Mucosa of descending colon (tissue), 3 donors: ENCODE measurements at places on chromosomes 5 and 9. TPM values are rescaled to one million over a fixed set of nuclear protein-coding genes. Genes with fewer than 3 reads are reported as not detected.

The COL5A1 gene
- total RNA-seq = 62.3 TPM

The OR1J4 gene
- not detected for total RNA-seq

The HMMR gene
- total RNA-seq = 4.0 TPM

The FREM1 gene
- 1.4 TPM for total RNA-seq

The CBY3 gene
- total RNA-seq = not detected
